ENCODE measurements at places on chromosomes 6 and 20.

- no peak for DNase-seq
Measured at GRCh38 chr6:11705483-11705882, 73.1 kb downstream of the ADTRP start.

DNA sequence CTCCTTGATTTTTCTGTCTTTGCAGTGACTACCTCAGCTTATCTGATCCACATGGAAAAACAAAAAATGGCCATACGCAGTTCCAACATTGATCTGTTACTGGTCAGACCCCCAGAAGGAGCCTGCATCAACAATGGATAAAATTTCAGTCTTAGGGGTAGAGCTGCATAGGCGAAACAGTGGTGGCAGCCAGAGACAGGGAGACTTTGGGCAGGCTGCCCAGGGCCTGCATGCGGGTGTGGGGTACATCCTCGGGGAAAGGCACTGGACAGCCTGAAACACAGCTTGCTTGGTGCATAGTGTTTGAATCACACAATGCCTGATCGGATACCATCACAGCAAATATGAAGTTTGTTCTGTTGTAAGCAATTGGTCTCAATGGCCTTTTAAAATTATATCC lies 847.8 kb downstream of the QKI start:
- DNase-seq: no peak

GRCh38 chr20:9403448-9403847 lies 110.9 kb upstream of the LAMP5 start:
- DNase-seq: no peak

GRCh38 chr20:25225642-25226432 lies 22.0 kb upstream of the PYGB start:
- no peak for DNase-seq
